ENCODE measurements at places on chromosomes 1 and 21.

DNA sequence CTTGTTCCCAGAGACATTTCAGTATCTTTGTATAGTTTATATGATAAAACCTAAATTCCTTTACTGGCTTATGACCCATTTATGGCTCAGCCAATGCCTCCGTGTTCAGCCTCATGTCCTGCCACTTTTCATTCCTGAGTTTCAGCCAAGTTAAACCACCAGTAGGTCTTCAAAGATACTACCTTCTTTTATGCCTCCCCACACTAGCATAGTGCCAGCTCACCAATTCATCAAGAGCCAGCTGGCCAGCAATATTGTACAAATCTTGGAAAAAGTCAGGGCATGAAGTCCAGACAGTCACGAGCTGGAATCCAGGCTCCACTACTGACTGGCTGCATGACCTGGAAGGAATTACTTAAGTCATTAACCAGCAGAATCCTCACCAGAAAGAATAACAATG lies 446.0 kb downstream of the GPATCH2 start:
- no peak for DNase-seq

DNA sequence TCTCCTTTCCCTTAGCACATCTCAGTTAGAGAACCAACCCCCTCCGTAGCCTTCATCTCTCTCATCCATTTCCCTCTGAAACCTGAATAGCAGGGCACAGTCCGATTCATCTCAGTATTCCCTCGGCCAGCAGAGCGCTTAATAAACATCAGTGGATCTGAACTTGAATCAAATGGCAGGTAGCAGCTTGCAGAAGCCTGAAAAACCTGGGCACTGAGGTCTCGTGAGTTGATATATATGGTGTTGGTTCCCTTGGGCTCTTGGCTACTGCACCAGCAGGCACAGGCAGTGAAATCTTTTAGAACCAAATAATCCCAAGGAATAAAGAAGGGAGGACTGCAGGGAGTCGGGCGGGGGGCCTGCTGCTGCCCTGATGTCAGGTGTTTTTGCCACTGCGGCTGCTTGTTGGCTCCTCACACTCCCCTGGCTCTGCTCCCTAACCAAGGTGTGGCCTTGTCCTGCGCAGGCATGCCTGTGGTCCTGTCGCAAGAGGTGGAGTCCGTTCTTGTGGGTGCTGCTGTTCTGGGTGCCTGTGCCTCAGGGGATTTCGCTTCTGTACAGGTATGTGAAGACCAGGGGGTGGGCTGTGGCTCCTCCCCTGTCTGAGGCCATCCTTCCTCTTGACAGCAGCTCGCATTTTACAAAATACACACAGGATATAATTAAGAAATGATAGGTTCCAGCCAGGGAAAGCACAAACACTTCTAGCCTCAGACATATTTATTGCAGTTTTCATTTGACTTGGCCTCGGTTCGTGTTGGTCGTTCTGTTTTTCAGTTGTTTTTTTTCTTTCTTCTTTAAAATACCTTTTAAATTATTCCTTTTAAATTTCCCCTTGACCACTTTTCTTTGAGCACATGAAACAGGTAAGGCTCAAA lies 140.9 kb upstream of the HOOK1 start:
- no peak for DNase-seq

- no peak for DNase-seq
Measured at GRCh38 chr1:231163830-231164427, 2.1 kb downstream of the TRIM67 start.

GRCh38 chr1:180912801-180913565 lies at the start of gene KIAA1614:
Gene KIAA1614, plus strand, starts transcription at chr1:180912897. Its CDS starts 347 bp downstream, at chr1:180913244.
- DNase-seq = no peak

DNA sequence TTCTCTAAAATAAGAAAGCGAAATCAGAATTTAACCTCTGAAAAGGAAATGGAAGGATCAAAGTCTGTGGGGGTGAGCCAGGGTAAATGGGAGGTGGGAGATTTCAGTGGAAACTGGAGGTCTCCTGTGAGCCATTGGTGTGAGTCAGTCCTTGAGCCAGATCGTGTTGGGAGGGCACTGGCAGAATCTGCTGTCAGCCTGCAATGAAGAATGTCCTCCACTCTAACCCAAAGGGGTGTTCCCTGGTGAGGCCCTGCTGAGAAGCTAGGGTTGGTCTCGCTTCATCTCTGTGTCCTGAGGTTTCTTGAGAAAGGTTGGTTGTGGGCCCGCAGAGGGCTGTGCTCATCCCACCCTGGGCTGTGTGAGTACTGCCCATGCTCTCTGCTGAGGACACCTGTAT lies 2.4 kb downstream of the QSOX1 start:
- DNase-seq = no peak

- no peak for DNase-seq
Measured at GRCh38 chr1:182602935-182603645, 1.1 kb downstream of the RGS16 start.

DNA sequence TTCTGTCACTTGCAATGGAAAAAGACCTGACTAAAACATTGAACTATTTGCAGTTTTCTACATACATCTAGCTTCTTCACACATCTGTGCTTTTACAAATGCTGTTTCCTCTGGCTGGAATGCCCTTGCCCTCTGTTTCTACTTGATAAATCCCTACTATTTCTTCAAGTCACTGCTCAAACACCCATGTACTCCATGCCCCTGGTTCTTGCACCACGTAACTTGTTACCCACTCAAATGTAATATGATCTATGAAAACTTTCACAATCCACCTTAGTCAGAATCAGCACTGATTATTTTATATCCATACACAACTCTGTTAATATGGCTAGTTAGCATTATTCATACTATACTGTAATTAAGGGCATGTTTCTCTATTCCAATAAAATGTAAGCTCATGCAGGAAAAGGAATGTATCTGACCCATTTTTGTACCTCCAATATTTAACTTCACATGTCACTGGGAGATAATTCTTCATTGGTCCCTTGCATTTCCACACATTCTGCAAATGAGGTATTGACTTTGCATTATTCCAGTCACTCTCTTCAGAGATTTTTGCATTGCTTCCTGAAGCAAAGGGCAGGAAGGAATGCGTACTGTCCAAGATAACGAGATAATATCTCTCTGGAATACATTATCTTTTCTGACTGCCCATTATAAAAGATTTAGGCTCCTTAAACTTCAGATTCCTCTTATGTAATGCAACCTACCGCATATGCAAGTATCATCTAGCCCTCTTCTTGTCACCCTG lies 158.3 kb downstream of the COL24A1 start:
- DNase-seq = no peak

DNA sequence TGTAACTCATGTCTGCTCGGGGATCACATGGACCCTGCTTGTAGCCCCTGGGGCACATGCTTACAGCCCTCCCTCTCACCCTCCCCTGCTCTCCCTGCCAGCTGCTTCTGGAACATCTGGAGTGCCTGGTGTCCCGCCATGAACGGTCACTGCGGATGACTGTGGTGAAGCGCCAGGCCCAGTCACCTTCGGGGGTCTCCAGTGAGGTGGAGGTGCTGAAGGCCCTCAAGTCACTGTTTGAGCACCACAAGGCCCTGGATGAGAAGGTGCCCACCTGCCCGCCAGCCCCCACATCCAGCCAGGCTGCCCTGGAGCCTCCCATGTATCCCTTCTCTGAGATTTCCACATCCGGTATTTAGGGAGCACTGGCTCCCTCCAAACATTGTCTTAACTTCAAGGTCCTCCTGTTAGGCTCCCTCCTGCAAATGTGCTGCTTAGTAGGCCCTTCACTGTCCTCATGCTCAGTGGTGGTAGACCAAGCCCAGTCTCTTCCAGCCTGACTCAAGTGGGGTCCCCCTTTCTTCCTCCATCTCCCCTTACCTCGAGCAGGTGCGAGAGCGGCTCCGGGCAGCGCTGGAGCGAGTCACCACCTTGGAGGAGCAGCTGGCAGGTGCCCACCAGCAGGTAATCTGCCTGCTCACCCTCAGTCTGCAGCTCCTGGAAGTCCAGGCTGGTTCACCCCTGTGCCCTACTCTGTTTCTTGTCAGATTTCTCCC lies 17.7 kb downstream of the PPFIA4 start:
- no peak for DNase-seq

GRCh38 chr1:31487143-31487542 lies 74.1 kb downstream of the SERINC2 start:
- DNase-seq = no peak

GRCh38 chr21:38847556-38847955 lies 41.8 kb downstream of the ETS2 start:
- DNase-seq = no peak

- no peak for DNase-seq
Measured at GRCh38 chr1:216390956-216391355, 32.3 kb downstream of the USH2A start.

- DNase-seq = no peak
Measured at GRCh38 chr1:103171041-103171590, 62.8 kb upstream of the COL11A1 start.

DNA sequence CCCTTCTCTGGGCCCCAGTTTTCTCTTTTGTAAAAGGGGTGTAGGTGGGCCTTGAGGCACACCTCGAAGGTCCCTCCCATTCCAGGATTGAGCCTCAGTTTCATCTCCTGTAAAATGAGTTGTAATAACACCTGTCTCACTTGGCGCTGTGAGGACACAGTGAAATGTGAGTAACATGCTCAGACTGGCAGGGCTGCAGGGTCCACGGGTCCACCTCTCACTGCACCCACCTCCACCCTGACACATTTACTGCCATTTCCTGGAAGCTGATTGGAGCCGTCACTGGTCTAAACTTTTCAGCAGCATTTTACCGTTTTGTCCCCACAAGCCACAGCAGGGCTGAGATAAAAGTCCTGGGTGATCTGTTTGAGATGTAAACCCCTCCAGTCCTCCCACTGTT lies 398.0 kb downstream of the PTPRU start:
- no peak for DNase-seq

GRCh38 chr1:11158291-11158690 lies 30.9 kb upstream of the ANGPTL7 start:
- no peak for DNase-seq

- DNase-seq = no peak
Measured at GRCh38 chr1:53736290-53736689, 2.7 kb downstream of the GLIS1 start.

GRCh38 chr21:25970254-25970930 lies 200.2 kb downstream of the APP start:
- DNase-seq = no peak

- no peak for DNase-seq
Measured at GRCh38 chr1:57727121-57727520, 303.3 kb upstream of the DAB1 start.

DNA sequence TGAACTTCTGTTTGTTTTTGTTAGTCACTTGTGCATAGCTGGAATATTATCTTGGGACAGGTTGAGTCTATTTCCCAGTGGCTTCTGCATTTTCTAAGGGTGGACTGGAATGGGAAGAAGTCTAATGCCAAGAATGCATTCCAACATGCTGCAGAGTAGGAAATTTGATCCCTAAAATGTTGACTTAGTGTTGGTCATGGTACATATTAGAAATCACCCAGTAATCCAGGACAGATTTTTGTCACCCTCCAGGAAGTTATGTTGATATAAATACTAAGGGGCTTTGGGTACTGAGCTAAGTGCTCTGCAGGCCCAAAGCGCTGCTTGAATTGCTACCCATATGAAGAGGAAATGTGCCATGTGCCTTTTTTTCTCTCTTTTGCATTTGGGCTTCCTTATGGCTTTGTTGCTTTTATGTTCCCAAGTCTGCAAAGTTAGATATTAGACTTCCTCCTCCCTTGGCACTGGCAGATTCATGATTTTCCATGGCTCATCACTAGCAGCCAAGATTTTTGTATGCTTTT lies 10.0 kb downstream of the ARID1A start:
- DNase-seq = no peak

DNA sequence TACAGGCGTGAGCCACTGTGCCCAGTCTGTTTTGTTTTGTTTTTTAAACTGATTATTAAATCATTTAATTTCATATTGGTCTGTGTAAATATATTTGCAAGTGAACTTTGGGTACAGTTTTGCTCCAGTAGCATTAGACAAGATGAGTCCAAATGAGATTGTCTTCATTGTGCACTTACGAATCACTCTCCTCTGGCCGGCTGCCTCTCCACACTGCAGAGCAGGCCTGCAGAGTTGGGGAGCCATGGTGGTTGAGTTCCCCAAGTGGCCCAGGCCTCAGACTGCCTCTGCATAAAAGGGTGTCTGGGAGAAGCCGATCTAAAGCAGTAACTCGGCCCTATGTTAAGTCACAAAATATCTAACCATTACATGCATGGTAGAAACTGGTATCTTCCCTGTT lies 74.8 kb downstream of the ATP5PO start:
- no peak for DNase-seq

DNA sequence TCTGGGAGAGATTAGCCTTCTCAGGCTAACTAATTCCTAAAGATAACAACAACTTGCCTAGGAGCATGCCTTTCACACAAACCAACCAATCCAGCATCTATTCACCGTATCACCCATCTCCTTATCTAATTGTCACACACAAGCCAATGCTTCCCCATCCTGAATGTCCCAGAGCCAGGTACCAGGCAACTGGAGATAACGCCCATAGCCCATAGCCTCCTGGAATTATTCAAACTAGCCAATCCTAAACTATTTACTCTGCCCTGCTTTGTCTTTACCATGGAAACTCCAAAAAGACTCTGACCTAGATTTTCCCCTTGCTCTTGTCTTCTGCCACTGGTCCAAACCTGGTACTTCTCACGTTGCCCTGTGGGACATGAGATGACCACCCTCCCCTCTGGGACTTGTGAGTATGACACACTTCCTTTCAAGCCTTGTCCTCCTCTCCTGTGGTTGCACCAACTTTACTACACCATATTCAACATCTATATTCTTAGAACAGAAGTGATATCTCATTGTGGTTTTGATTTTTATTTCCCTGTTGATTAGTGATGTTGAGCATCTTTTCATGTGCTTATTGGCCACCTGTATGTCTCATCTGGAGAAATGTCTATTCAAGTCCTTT lies 8.8 kb upstream of the ATG4C start:
- DNase-seq = no peak

- no peak for DNase-seq
Measured at GRCh38 chr1:70671006-70671405, 259.9 kb downstream of the CTH start.

DNA sequence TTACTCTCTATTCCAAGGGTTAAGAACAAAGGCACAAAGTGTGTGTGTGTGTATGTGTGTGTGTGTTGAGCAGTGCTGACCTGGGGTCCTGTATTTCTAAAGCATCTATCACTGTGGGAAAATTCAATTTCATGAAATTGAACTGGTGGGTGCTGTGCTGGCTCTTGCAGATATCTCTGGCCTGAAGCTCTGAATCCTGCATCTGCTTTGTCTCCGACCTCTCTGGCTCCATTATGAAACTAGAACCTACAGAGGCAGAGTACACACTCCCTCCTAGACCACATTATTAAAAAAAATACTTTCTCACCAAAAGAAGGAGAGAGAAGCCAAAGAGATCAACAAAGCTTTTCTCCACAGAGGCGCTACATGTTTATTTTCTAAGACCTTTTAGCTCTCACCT lies 88.4 kb upstream of the PDE4B start:
- no peak for DNase-seq

- no peak for DNase-seq
Measured at GRCh38 chr1:48236716-48237470, 14.4 kb downstream of the SLC5A9 start.

- no peak for DNase-seq
Measured at GRCh38 chr1:145997718-145998023, 1.3 kb upstream of the TXNIP start.

Measured in stimulated activated CD8-positive, alpha-beta memory T cell treated with anti-CD3 and anti-CD28 coated beads, Interleukin-15, amount 100 ng/mL, for 4 hours (primary cell).